ENCODE measurements at places on chromosomes 7 and 10.

DNA sequence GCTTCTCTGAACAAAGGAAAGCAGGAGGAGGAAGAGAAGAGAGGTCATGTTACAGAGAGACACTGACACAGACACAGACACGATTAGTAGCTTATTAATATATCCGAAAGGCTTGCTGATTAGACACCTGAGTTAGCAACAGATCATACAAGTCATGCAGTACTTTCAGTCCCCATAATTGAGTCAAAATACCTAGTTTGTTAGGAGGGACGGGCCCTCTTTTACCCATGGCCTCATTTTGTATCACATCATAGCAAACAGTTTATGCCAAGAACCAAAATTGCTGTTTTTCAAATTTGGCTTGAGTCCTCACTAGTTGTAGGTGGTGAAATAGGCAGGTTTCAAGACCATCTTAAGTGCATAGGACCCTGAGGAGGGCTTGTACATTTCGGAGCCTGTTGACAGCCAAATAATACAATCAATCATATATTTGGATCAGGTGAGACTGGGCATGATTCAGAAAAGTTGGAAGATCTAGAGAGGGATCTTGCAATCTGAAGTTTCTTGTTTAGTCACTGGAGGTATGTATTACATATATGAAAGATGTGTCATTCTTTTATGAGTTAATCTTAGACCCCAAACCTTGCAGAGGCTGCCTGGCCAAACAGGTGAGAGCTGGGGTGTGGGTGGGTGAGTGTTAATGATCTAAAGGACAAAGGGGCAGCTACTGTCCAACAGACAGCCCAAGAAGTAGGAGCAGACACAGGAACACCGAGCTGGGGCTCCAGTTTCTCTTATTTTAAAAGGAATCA, 65.4 kb downstream of the PRPF18 start:
- DNase-seq = no peak
- no peaks in the 10 kb centered on the region for H3K4me1 ChIP-seq
- H3K27ac ChIP-seq = no peak overlapping the region
- H3K36me3 ChIP-seq = peaks cover 20% of the 10 kb centered on the region
- H3K4me3 ChIP-seq = no peak overlapping the region

- H3K4me1 ChIP-seq = no peaks in the 10 kb centered on the region
- H3K27ac ChIP-seq = peak overlapping the region; percentile 80
- no peaks in the 10 kb centered on the region for H3K27me3 ChIP-seq
- H3K4me3 ChIP-seq = peak overlapping the region; percentile 82
- no peaks in the 10 kb centered on the region for H3K36me3 ChIP-seq
These were observed 18.6 kb downstream of the OCM2 start for GRCh38 chr7:97971120-97971989.

DNA sequence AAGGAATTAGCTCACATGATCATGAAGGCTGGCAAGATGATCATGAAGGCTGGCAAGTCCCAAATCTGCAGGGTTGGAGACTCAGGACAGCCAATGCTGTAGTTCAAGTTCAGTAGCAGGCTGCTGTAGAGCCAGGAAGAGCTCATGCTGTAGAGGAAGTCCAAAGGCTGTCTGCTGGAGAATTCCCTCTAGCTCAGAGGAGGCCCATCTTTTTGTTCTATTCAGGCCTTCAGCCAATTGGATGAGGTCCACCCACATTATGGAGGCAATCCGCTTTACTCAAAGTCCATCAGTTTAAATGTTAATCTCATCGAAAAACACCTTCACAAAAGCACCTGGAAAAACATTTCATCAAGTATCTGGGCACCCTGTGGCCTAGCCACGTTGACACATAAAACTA, 24.8 kb upstream of the FAM171A1 start:
- DNase-seq = no peak
- H3K4me3 ChIP-seq = no peak overlapping the region
- H3K27me3 ChIP-seq = no peaks in the 10 kb centered on the region
- no peaks in the 10 kb centered on the region for H3K4me1 ChIP-seq
- H3K36me3 ChIP-seq = no peaks in the 10 kb centered on the region
- H3K27ac ChIP-seq = no peak overlapping the region

DNA sequence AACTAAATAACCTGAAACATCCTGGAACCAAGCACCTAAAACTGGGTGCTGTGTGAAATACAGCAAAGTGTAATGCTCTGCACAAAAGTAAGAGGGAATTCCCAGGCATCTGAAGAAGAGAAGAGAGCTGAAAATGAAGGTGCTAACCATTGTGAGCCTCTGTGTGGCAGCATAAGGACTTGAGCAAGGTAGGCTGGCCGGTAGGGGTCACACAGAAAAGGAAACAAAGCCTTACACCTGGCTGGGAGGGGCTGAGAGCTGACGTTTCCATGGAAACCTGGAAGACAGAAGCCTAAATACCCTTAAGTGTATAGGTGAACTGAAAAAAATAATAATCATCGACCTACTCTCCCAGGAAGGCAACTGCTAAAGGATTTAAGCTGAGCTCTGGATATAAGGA, 48.6 kb downstream of the CUL1 start:
- H3K4me1 ChIP-seq = no peaks in the 10 kb centered on the region
- H3K27ac ChIP-seq = no peak overlapping the region
- H3K4me3 ChIP-seq = no peak overlapping the region
- no peak for DNase-seq
- H3K36me3 ChIP-seq = peaks cover 5% of the 10 kb centered on the region
- H3K27me3 ChIP-seq = no peaks in the 10 kb centered on the region

- H3K4me3 ChIP-seq = no peak overlapping the region
- no peaks in the 10 kb centered on the region for H3K27me3 ChIP-seq
- H3K27ac ChIP-seq = no peak overlapping the region
- no peaks in the 10 kb centered on the region for H3K4me1 ChIP-seq
- H3K36me3 ChIP-seq = no peaks in the 10 kb centered on the region
- DNase-seq = no peak
These were observed 110.3 kb downstream of the MKX start for GRCh38 chr10:27635290-27635689.

DNA sequence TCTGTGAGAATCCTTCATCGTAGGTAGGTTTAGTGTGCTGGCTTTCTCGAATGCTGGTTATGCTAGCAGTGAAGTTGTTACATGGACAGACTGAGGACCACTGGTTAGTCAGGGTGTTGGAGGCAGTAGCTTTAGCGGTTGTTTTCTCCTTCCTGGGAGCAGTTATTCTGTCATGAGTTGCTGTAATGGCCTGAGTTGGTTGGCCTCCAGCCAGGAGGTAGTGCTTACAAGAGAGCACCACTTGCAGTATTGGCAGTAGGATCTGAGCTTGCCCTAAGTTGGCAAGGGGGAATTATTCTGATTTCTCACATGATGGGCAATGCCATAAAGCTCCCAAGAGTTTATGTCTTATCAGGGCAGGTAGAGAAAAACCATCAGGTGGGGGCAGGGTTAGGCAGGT, 58.0 kb downstream of the IPMK start:
- peaks cover 13% of the 10 kb centered on the region for H3K36me3 ChIP-seq
- no peak overlapping the region for H3K4me3 ChIP-seq
- no peaks in the 10 kb centered on the region for H3K4me1 ChIP-seq

GRCh38 chr10:120666308-120666707, 184.9 kb upstream of the WDR11 start:
- no peak overlapping the region for H3K27ac ChIP-seq
- no peaks in the 10 kb centered on the region for H3K36me3 ChIP-seq
- H3K4me1 ChIP-seq = no peaks in the 10 kb centered on the region

DNA sequence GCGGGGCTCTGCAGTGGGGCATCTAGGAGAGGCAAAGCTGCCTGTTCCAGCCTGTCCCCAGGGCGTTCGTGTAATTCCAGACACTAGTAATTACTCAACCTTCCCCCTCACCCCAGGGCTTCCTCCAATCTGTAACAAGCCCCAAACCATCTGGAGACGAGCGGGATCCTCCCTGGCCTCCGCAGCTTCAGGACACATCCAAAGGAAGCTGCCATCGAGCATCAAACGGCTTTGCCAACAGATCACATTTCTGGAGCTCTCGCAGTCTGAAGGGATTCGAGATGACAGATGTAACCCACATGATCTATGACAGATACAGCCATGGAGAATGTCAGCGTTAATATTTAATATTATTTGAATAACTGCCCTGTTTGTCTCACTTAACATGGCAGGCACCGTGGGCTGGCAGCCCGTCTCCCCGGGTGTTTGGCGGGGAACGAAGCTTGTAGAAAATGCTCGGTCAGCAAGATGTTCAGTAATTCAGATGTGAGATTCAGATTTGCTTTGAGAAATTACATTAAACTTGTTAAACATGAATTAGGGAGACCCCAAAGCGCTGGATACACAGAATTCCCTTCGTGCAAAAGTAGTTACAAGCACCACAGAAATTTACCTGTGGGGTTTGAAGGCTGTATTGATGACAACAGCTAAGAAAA, 108.5 kb upstream of the C7orf33 start:
- H3K27me3 ChIP-seq = no peaks in the 10 kb centered on the region
- no peak overlapping the region for H3K4me3 ChIP-seq
- H3K4me1 ChIP-seq = no peaks in the 10 kb centered on the region
- DNase-seq = no peak
- H3K36me3 ChIP-seq = no peaks in the 10 kb centered on the region

DNA sequence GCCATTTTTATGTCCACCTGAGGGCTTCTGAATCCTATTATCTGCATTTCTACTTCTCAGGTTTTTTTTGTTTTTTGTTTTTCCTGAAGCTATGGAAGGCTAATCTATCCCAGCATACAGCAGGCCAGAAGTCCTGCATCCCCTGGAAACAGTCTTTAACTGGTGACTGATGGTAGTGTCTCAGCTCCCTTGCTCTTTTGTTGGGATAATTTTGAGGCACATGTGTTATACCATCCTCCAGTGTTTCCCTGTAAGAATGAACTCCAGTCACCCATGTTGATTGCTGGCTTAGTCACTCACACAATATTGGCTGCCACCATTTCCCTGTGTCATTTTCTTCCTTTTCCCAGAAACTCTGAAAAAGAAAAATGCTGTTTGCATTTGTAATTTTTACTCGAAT, 1094.0 kb upstream of the LRRN3 start:
- H3K36me3 ChIP-seq = no peaks in the 10 kb centered on the region
- no peaks in the 10 kb centered on the region for H3K27me3 ChIP-seq
- H3K4me1 ChIP-seq = no peaks in the 10 kb centered on the region

GRCh38 chr7:85079434-85079833, 107.4 kb downstream of the SEMA3D start:
- H3K4me3 ChIP-seq = no peak overlapping the region
- H3K36me3 ChIP-seq = no peaks in the 10 kb centered on the region
- no peak overlapping the region for H3K27ac ChIP-seq
- no peaks in the 10 kb centered on the region for H3K27me3 ChIP-seq
- DNase-seq = no peak

DNA sequence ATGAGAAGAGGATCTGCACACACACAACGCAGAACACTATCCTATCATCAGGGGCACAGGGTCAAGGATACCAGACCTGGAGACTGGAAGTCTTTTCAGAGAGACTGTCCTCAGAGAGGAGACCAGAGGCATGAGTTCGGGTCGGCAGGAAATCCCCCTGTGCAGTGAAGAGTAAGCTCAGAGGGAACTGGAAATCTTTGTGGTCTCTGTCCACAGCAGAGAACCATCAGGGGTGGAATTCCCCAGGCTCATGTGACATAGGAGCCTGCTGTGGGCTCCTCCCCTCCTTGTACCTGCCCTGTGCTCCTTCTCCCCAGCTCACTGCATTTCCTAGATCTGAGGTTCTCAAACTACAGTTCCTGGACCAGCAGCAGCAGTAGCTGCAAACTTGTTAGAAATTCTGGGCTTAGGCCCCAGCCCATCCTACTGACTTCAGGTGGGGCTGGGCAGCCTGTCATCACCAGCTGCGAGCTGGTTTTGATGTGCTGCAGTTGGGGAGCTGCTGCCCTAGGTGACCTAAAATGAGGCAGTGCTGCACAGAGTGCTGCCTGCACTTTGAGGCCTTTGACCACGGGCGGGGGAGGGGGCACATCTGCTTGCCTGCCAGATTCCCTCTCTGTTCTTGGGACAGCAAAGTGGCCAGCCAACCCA, 2.4 kb downstream of the ZMIZ2 start:
- H3K4me1 ChIP-seq = peaks cover 31% of the 10 kb centered on the region
- peak; percentile 81 for DNase-seq

- H3K27ac ChIP-seq = no peak overlapping the region
- H3K4me1 ChIP-seq = no peaks in the 10 kb centered on the region
- DNase-seq = peak; percentile 4
- H3K27me3 ChIP-seq = no peaks in the 10 kb centered on the region
These were observed 58.1 kb downstream of the FHIP2A start for GRCh38 chr10:114879541-114880158.

- no peak overlapping the region for H3K27ac ChIP-seq
- H3K4me3 ChIP-seq = no peak overlapping the region
These were observed 44.2 kb downstream of the ZMIZ1 start for GRCh38 chr10:79112881-79113431.
